ENCODE measurements at places on chromosomes 3 and 15.

DNA sequence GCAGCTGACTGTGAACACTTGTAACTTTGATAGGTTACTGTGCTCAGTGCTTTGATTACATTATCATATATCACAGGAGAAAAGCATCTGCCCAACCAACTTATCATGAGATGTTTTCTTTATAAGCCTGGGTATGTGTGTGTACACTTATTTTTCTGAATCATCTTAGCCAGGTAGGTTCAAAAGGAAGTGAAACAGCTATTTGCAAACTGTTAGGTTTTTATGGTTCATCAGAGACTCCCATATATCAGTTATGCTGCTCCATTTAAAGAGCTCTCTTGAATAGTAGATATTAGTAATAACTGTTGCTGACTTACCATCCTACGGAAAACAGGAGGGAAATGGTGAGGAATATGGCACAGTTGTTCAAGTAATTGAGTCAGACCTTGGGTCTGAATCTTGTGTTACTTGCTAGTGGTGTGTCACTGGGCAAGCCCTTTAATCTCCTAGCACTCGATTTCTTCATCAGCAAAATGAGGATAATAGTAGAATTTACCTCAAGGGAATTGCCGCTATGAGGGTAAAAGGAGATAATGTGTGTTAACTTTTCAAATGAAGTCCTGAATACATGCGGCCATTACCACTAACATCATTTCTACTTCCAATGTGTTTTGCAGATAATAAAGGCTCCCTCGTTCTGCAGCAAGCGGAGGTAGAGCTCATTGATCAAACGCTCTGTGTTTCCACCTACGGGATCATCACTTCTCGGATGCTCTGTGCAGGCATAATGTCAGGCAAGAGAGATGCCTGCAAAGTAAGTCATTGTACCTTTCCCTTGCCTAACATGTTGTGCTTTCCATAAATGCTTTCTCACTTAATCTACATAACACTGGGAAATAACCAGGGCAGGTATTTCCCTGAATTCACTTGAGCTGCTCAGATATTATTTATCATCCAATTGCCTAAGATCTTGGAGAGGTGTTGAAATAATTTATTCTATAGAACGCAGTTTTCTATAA lies 7.8 kb upstream of the C3orf52 start:
- no peak for DNase-seq

GRCh38 chr3:172787746-172788145 lies 37.2 kb downstream of the ECT2 start:
- DNase-seq: no peak

DNA sequence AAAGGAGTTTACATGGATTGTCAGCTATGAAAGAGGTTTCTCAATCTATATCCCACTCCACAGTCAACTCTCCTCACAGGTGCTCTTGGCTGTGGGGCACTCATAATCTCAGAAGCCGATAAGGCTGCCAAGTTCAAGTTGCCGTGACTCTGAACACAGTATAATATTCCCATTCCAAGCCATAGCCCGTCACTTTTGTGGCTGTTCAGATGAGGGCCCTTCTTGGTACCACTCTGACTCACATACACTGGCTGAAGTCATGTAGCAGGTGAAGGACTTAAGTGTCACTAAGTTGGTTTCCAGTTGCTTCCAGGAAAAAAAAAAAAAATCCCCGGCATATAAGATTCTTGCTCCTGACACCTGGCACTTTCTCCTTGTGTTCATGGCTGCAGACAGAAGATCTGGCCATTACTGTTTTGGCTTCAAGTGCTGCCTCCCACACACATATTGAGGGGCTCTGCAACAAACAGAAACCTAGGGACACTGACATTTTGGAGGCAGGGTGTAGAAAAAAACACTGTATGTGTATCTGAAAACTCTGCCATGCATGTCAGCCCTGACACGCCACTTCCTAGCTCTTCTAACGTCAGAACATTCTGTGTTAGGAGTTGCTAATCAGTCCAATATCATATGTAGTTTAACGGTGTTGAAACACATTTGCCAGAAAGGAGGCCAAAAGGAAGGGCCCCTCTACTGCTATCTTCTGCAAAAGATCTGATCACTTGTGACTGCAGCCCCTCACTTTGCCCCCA lies 170.2 kb upstream of the ICE2 start:
- no peak for DNase-seq

DNA sequence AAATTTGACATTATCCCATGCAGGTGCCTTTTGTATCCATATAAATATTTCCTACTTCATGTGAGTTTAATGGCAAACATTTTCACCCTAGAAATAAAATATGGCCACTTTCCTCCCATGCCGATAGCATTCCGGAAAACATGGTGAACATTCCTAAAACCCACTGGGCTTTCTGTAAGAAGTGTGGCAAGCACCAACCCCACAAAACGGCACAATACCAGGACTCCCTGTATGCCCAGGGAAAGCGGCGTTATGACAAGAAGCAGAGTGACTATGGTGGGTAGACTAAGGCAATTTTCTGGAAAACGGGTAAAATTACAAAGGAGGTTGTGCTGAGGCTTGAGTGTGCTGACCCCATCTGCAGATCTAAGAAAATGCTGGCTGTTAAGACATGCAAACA lies 7.6 kb downstream of the ANXA2 start:
- no peak for DNase-seq

DNA sequence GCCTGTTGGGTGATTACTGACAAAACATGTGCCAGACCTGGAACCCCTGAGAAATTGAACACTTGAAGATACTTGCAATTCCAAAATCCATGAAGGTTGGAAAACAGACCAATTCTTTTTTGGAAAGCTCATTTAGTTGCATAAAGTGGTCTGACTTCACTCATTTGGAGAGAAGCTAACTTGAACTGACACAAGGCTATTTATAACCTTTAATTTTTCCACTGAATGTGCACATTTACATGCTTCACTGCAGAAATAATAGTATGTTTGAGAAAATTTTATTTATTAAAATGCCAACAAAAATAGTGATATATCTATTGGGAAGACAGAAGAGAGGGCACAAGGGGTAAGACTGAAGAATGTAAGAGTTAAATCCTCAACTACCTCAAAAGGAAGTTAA lies 92.1 kb downstream of the MOBP start:
- DNase-seq: no peak

DNA sequence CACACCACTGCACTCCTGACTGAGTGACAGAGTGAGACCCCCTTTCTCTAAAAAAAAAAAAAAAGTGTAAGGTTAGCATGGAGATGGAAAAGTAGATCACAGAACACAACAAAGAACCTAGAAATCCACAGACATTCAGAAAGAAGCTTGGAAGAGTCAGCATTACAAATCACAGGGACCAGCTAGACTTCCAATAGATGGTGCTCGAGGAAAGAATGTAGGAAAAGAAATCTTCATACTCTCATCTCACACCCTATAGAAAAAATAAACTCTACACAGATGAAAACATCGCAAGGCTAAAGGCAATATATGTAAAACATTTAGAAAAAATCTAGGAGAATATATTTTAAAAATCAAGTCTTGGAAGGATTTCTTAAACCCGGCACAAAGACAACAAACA lies 94.5 kb upstream of the ABHD17C start:
- no peak for DNase-seq

GRCh38 chr3:181687190-181687589 lies 24.5 kb upstream of the SOX2 start:
- no peak for DNase-seq

DNA sequence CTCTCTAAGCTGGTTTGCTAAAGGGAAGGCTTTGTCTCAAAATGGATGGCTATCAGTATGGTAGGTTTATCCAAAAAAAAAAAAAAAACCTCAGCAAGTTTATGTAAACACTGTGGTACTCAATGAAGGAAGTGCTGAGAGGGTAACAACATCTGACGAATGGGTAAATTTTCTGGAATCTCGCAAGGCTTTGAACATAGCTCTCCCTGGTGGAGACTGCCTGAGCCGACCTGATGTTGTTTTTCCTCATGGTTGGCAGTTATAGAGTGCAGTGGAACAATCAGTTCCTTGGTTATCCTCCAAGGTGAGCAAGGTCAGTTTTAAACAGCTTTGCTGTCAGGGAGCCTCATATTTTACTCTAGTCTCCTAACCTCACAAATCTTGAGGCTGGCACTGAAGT lies 94.6 kb downstream of the ZPLD1 start:
- no peak for DNase-seq

DNA sequence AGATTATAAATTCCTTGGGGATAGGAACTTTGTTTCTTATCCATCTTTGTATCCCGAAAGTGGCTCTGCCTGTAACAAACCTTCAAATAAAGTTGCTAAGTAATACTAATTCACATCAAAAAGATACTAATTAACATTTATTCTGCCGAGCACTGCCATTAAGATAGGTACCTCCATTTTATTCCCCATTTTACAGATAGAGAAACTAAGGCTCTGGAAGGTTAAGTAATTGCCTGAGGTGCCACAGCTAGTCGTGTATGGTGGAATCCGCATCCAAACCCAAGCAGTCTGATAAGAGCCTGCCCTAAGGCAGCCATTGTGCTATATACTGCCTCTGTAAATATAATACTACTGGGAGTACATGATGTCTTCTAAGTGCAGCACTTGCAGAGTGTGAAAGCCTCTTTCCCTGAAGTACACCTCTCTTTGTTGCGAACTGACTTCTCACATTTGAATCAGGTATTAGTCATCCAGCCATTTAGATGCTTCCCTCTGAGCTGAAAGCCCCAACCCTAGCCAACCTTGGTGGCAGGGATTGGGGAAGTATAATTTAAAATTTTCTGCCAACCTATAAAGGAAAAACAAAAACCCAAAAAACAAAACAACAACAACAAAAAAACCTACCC lies 78.5 kb upstream of the CHD2 start:
- no peak for DNase-seq

GRCh38 chr15:36218322-36218721 lies 361.1 kb upstream of the CDIN1 start:
- no peak for DNase-seq

- no peak for DNase-seq
Observed at GRCh38 chr15:87547470-87548181, 708.9 kb downstream of the NTRK3 start.

GRCh38 chr15:40259021-40259420 lies 20.2 kb downstream of the PAK6 start:
- no peak for DNase-seq

DNA sequence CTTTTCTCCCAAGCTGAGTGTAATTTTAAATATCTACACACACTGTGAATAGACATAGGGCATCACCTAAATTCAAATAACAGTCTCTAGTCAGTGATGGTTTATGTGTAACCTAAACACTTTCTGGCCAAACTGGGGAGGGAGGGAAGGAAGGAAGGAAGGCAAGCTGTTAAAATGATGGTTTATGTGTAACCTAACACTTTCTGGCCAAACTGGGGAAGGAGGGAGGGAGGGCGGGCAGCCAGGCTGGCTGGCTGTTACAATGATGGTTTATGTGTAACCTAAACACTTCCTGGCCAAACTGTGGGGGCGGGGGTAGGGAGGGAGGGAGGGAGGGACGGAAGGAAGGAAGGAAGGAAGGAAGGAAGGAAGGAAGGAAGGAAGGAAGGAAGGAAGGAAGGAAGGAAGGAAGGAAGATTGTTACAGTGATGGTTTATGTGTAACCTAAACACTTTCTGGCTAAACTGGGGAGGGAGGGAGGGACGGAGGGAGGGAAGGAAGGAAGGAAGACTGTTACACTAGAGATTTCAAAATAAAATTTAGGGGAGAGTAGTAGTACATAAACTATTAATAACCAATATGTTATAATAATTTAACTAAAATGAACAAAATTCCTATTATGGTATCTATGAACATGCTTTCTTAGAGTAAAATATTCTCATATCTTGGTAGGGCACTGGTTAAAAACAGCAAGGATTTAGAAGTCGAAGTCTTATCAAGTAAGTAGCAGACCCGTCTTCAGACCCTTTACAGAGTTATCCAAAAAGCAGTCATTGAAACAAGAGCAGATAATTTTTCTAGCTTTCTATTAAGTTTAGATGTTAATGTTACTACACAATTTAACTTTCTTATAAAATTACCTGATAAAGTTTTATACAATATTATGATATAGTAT lies 148.1 kb downstream of the LMLN start:
- no peak for DNase-seq

All from stimulated activated CD8-positive, alpha-beta memory T cell treated with anti-CD3 and anti-CD28 coated beads, Interleukin-7, amount 100 ng/mL, for 4 hours (primary cell).